ENCODE measurements at places on chromosomes 7 and 10. TPM values are rescaled to one million over a fixed set of nuclear protein-coding genes. Genes with fewer than 3 reads are reported as not detected.

EGFR gene
- not detected for total RNA-seq

HHEX gene
- total RNA-seq = 0.25 TPM

ADCYAP1R1 gene
- not detected for total RNA-seq

- DNase-seq = no peak
- no peak overlapping the region for H3K27ac ChIP-seq
- H3K4me3 ChIP-seq = no peak overlapping the region
- H3K4me1 ChIP-seq = no peaks in the 10 kb centered on the region
- peaks cover 28% of the 10 kb centered on the region for H3K27me3 ChIP-seq
Measured at GRCh38 chr10:62501547-62501946, 127.4 kb downstream of the ZNF365 start.

DNA sequence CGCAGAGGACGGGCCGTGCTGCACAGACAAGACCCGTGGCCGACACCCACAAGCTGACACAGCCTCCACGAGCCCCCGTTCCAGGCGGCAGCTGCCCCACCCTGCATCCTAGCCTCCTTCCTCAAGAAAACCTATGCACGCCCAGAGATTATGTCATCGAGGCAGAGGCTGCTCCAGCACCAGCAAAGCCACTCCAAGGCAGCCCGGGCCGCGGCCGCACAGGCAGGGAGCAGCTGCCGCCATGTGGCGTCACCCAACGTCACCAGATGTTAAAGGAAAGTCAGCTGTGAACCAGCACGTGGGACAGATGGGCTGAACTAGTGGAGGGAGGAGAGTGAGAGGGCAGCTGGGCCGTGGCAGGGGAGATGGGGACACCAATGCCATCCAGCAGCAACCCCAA lies 59.8 kb downstream of the STK32C start:
- no peak overlapping the region for H3K4me3 ChIP-seq
- no peaks in the 10 kb centered on the region for H3K27me3 ChIP-seq
- H3K4me1 ChIP-seq = peaks cover 1% of the 10 kb centered on the region
- H3K27ac ChIP-seq = no peak overlapping the region

DNA sequence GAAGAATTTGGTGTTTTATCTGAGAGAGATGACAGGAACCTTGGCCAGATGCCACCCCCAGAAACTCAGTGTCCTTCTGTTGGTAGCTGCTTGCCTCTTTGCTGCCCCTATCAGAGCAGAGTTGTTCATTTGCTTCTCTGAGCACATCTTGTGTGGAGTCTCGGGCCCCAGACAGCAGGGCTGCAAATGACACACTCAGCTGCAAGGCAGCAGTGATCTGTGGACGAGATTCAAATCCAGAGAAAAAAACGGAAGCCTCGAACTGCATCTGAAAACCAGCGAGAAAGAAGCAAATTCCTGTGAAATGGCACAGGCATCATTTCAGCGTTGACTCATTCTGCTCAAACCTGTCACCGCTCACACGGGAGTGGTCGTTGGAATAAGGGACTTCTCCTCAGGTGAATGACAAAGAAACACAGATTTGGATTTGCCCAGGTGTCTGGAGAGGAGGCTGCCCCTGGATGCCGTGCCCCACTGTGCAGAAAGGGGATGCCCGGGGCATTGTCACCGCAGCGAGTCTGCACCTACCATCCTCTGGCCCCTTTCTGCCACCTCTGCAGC lies 144.7 kb downstream of the PFKFB3 start:
- peak; percentile 57 for DNase-seq
- H3K27ac ChIP-seq = peak overlapping the region; percentile 98
- H3K4me3 ChIP-seq = peak overlapping the region; percentile 66
- peaks cover 74% of the 10 kb centered on the region for H3K4me1 ChIP-seq
- H3K27me3 ChIP-seq = no peaks in the 10 kb centered on the region
- peaks cover 37% of the 10 kb centered on the region for H3K36me3 ChIP-seq

DNA sequence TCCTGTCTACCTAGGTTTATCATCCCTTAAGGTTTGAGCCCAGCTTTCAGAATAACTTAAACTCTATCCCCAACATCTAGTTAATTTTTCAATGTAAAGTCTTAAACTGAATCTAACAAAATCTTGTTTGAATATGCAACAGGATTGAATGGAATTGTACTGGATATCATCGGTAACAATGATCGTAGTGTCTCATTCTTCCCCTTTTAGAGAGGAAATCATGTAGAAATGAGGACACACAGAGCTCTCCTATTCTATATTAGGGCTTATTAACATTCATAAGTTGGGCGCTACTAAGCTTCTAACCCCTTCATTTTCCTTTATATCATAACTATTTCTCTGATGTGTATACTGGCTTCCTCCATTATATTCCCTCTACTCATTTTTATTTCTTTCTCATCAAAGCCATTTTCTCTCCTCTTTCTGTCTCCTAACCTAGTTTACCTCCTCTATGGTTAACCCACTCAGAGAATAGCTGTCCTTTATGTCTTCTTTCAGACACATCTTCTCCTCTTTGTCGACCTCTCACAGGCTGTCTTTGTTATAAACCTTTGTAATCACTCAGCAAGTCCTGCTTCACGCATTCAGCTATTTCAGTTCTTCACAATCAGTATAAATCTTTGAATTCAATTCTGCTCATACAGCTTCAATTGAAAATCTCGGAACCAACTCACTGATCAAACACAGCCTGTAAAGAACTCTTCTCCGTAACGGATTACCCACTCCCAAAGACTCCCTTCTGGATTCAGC lies 1019.0 kb upstream of the C7orf33 start:
- no peak overlapping the region for H3K4me3 ChIP-seq
- no peak for DNase-seq
- H3K36me3 ChIP-seq = no peaks in the 10 kb centered on the region
- no peaks in the 10 kb centered on the region for H3K27me3 ChIP-seq
- H3K27ac ChIP-seq = no peak overlapping the region

DNA sequence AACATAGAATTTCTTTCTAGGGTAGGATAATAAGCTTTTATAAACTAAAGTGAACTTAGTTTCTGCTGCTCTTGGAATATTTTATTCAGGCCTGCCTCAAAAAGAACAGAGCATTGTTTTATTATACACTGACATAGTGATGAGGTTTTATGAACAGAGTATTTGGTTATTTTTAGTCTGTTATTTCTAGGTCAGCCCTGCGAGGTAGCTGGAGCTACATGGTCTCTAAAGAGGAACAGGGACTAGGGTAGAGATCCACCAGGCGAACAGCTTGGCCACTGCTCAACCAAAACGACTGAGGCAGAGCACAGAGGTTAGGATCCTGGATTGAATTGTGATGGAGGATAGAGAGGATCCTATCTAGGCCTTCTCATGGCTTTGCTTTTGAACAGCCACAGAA lies 53.0 kb downstream of the MKX start:
- no peaks in the 10 kb centered on the region for H3K36me3 ChIP-seq
- no peak overlapping the region for H3K27ac ChIP-seq
- peaks cover 8% of the 10 kb centered on the region for H3K27me3 ChIP-seq

DNA sequence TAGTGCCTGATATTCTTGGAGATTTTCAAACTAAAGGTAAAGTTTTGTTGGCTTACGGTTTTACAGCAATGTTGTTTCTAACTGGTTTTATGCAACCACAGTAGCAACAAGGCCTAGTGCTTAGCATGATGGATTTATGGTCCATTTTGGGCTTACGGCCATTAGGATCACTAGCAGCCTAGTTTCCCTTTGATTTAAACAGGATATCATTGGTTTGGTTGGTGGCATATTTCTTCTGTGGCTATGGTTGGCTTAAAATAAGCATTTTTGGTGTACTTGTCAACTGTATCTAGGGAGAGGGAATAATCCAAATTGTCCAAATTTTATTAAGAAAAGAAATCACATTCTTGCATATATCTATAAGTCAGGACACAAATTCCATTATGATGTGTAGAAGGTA lies 194.0 kb downstream of the HDAC9 start:
- H3K4me1 ChIP-seq = peaks cover 4% of the 10 kb centered on the region
- H3K4me3 ChIP-seq = no peak overlapping the region
- no peak overlapping the region for H3K27ac ChIP-seq

- H3K36me3 ChIP-seq = peaks cover 65% of the 10 kb centered on the region
- H3K4me1 ChIP-seq = peaks cover 87% of the 10 kb centered on the region
- no peak for DNase-seq
- H3K27ac ChIP-seq = peak overlapping the region; percentile 93
Measured at GRCh38 chr10:71767420-71768035, 5.8 kb downstream of the VSIR start.

DNA sequence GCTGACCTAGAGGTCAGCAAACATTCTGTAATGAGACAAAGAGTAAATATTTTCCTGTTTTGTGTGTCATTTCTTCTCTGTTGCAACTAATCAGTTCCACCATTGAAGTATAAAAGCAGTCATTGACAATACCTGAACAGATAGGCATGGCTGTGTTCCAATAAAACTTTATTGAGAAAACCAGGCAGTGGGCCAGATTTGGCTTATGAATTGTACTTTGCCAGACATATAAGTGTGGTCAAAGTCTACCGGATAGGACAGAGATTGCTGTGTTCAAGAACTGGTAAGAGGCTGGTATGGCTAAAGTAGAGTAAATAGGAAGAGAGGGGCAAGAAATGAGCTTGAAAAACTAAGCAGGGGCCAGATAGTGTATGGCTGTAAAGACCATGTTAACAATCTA lies 38.3 kb upstream of the TAC1 start:
- no peak overlapping the region for H3K4me3 ChIP-seq
- H3K36me3 ChIP-seq = no peaks in the 10 kb centered on the region
- H3K27ac ChIP-seq = no peak overlapping the region
- DNase-seq = no peak
- H3K27me3 ChIP-seq = no peaks in the 10 kb centered on the region

- no peak for DNase-seq
- H3K4me1 ChIP-seq = peaks cover 4% of the 10 kb centered on the region
- H3K27ac ChIP-seq = no peak overlapping the region
Measured at GRCh38 chr10:128922619-128923196, 544.3 kb upstream of the MGMT start.

GRCh38 chr7:21338728-21339164 lies 89.1 kb upstream of the SP4 start:
- H3K36me3 ChIP-seq = peaks cover 70% of the 10 kb centered on the region
- peak overlapping the region; percentile 96 for H3K27ac ChIP-seq
- no peaks in the 10 kb centered on the region for H3K27me3 ChIP-seq
- H3K4me1 ChIP-seq = peaks cover 70% of the 10 kb centered on the region
- peak overlapping the region; percentile 23 for H3K4me3 ChIP-seq
- peak; percentile 67 for DNase-seq

- no peak overlapping the region for H3K4me3 ChIP-seq
- no peaks in the 10 kb centered on the region for H3K27me3 ChIP-seq
- H3K36me3 ChIP-seq = no peaks in the 10 kb centered on the region
- no peak overlapping the region for H3K27ac ChIP-seq
Measured at GRCh38 chr10:67794909-67795460, 43.0 kb downstream of the DNAJC12 start.

DNA sequence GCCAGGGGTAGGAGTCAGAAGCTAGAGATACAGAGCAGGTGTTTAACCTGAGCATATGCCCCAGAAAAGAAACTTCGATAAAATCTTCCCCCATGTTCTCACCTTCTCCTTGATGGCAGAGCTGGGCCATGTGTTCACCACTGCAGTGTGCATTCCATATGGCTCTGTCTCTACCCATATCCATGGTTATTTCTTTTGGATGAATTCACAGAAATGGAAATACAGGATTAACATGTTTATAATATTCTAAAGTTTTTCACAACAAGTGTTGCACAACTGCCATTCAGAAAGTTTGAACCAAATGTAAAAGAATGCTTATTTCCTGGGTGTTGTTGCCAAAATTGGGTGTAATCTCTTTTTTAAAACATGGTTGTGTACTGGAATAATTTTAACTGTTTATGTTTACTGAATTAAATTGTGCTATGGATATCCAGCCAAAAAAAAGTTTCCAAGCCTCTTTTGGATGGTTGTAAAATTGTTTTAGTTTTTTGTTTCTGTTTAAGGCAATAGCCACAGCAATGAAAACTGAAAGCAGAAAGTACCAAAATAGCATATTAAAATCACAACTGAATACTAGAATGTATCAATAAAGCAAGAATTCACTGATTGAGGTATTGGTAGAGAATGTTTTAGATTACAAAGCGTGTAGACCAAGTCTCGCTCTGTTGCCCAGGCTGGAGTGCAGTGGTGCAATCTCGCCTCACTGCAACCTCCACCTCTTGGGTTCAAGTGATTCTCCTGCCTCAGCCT lies 19.9 kb upstream of the CCNY start:
- H3K4me3 ChIP-seq = no peak overlapping the region
- H3K4me1 ChIP-seq = peaks cover 5% of the 10 kb centered on the region
- H3K27me3 ChIP-seq = no peaks in the 10 kb centered on the region
- H3K27ac ChIP-seq = no peak overlapping the region
- DNase-seq = no peak
- H3K36me3 ChIP-seq = peaks cover 44% of the 10 kb centered on the region

- no peaks in the 10 kb centered on the region for H3K27me3 ChIP-seq
- H3K4me3 ChIP-seq = peak overlapping the region; percentile 96
- peaks cover 69% of the 10 kb centered on the region for H3K4me1 ChIP-seq
- peaks cover 23% of the 10 kb centered on the region for H3K36me3 ChIP-seq
- no peak for DNase-seq
Measured at GRCh38 chr7:1940863-1941262, 270.8 kb downstream of the ELFN1 start.

GRCh38 chr10:100968863-100969186 lies 479 bp upstream of the SEMA4G start:
- peaks cover 14% of the 10 kb centered on the region for H3K4me1 ChIP-seq
- no peak overlapping the region for H3K27ac ChIP-seq
- no peak for DNase-seq
- H3K36me3 ChIP-seq = peaks cover 8% of the 10 kb centered on the region
- H3K27me3 ChIP-seq = peaks cover 5% of the 10 kb centered on the region

DNA sequence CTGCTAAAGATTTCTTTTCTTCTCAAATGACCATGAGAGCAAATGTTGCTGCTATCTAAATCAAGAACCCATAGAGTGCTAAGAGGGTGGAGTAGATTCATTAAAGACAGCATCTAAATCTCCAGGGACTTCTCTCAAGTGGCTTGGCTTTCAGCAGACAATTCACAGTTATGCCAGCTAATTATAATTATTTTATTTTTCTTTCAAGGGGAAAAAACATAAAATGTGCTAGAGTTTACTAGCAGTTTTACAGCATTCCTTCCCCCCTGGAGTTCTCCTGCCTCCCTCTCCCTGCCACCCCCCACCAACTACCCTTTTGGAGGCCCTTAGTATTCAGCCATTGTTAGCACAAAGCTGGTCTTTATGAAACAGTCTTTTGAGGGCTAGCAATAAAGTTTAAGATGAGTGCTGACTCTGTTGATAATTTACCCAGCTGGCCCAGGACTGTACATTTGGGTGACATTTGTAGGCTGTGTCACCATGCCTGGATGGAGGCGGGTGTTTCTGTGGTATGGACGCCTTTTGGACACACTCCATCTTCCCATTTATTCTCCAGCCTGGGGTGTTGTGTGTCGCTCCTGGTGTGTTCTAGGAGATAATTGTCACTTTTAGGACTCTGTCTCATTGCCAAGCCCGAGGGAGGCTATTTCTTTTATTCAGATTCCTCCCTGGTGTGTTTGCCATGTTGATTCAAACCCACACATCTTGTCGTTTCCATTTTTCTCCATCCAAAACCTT lies 160.2 kb downstream of the CREB5 start:
- no peaks in the 10 kb centered on the region for H3K4me1 ChIP-seq
- no peak for DNase-seq
- no peaks in the 10 kb centered on the region for H3K36me3 ChIP-seq
- H3K4me3 ChIP-seq = no peak overlapping the region

GRCh38 chr10:32077896-32078485 lies 21.8 kb upstream of the KIF5B start:
- H3K27ac ChIP-seq = no peak overlapping the region
- H3K4me3 ChIP-seq = no peak overlapping the region
- H3K4me1 ChIP-seq = no peaks in the 10 kb centered on the region
- DNase-seq = no peak
- peaks cover 5% of the 10 kb centered on the region for H3K27me3 ChIP-seq
- no peaks in the 10 kb centered on the region for H3K36me3 ChIP-seq
